T-helper 17 cell (primary cell): ENCODE measurements at places on chromosomes 13 and 19. TPM values are rescaled to one million over a fixed set of nuclear protein-coding genes. Genes with fewer than 3 reads are reported as not detected.

The ZNF439 gene
- 8.4 TPM for total RNA-seq

The DCLK1 gene
- total RNA-seq, result not detected

The ICAM4 gene
- total RNA-seq, result 0.94 TPM

The CADM4 gene
- 0.91 TPM for total RNA-seq

The FBL gene
- 255 TPM for total RNA-seq

The EFNB2 gene
- 0.35 TPM for total RNA-seq

The WDR87 gene
- total RNA-seq, result not detected

The OR10H2 gene
- not detected for total RNA-seq

The TMEM91 gene
- 6.9 TPM for total RNA-seq

The NLRP5 gene
- not detected for total RNA-seq

GRCh38 chr19:13417054-13417453 is 89.2 kb downstream of the CACNA1A start:
- no peak for DNase-seq

DNA sequence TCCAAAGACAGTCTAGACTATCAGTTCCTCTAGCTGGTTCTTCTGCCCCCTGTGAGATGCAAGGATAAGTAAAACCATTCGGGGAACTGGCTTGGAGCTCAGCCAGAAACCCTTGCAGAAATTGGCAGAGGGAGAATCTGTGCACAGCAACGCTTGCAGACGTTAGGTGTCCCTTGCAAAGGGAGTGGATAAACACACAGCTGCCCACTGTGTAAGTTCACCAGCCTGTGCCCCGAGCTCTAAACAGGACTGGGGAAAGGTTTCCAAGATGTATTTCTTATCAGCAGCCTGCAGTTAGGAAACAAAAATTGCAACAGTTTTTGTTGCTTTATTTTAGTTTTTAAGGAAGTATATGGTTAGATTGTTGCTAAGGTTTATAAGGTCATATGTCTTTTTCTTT is 19.0 kb upstream of the ADGRE1 start:
- no peak for DNase-seq

- no peak for DNase-seq
Measured at GRCh38 chr13:80235166-80235966, 105.6 kb downstream of the SPRY2 start.

DNA sequence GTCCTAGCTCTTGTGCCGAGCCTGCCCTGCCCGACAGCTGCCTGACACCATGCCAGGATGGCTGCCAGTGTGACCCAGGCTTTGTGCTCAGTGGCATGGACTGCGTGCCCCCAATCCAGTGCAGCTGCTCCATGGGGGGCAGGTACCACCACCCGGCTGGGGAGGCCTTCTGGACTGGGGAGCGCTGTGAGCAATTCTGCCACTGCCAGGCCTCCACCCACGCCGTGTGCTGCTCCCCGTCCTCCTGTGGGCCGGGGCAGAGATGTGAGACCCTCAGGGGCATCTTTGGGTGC is 9.4 kb upstream of the FXYD3 start:
- no peak for DNase-seq

DNA sequence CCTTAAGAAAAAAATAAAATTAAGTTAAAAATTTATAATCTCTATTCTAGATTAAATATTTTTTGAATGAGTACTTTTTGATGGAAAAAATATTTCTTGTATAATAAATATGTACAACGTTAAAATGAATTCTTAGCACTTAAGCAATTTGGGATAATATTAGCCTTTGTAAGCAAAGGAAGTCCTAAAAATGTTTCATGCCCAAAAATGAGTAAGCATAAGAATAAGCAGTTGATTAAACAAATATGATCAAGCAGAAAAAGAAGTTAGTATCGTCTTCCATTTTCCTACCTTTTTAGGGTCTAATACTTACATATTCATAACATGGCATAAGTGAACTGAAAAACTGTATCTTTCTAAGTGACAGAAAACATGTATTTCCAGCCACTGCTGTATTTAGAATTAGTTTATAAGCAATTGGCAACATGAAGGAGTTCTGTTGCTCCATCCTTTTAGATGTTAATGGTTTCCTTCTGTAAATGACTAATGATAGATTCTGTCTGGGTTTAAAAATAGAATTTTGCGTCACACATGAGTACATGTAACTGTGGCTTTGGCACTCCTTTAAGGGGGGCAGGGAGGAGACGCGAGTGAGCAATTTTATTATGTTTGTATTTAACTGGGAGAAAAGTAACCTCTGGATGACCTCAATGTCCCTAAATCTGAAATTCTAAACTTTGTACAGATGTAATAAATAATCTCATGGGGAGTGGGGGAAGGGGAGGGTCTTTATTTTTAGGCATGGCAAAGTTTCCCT is 237.4 kb downstream of the RGCC start:
- DNase-seq, result no peak

DNA sequence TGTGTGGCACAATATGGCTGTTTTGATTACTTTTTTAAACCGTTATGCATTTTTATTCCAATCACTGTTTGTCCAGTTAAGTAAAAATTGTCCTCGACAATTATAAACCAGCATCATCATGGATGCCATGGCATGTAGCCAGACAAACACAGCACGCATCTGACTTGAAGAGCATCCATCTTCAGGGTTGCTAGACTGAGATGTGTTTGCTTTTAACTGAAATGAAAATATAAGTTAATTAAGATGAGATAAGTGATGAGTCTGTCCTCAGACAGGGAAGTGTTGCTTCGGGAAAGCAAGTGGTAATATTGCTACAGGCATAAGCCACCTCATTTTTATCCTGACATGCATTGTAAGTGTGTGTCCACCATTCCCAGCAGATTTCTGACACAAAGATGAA is 92.8 kb upstream of the TPP2 start:
- DNase-seq, result no peak

DNA sequence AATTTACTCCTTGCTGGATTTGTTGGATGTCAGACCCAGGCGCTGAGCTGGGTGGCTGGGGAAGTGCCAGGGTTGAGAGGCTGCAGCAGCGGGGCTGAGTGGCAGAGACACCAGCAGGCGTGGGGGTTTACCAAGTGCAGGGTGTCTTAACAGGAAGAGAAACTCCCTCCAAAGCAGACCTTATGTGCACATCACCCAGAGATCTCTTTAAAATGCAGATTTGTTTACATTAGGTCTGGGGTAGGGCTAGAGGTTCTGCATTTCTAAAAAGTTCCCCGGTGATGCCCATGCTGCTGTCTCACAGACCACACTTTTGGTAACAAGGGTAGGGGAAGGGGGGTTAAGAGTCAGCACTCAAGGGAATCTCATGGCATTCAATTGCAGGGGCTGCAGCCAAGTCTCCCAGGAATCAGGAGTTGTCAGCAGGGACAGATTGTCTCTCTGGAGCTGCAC is 80.7 kb upstream of the OLFM4 start:
- DNase-seq, result no peak

GRCh38 chr19:33685541-33685940 is 63.8 kb downstream of the CHST8 start:
- DNase-seq, result no peak

DNA sequence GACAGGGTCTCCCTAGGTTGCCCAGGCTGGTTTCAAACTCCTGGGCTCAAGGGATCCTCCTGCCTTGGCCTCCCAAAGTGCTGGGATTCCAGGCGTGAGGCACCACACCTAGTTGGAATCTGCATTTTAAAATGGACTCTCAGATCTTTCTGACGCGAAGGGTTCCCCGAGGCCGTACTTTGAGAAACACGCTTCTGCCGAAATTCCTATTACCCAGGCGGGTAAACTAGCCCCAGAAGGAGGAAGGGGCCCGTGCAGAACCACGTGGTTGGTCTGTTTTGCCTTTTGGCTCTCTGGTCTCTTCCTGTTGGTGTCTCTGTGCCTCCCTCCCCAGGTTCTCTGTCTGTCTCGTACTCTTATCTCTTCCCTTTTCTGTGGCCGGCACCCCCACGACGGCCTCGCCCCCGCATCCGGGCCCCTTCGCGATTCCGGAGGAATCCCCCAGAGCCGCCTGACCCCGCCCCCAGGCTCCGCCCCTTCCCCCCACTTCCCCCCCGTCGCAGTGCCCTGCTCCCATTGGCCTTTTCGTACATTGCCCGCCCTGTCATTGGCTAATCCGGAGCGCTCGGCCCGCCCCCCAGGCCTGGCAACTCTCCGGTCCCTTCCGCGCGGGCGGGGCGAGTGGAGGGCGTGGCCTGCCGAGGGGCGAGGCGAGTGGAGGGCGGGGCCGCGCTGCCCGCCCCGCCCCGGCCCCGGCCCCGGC is at the start of gene TNFAIP8L1:
TNFAIP8L1 (plus strand) TSS at position 689 of the 703 bp plus-strand sequence. CDS start 12,354 bp downstream, outside the sequence.
- peak; percentile 99 for DNase-seq

GRCh38 chr13:51829568-51829899 is 15.4 kb downstream of the TMEM272 start:
- DNase-seq, result no peak

DNA sequence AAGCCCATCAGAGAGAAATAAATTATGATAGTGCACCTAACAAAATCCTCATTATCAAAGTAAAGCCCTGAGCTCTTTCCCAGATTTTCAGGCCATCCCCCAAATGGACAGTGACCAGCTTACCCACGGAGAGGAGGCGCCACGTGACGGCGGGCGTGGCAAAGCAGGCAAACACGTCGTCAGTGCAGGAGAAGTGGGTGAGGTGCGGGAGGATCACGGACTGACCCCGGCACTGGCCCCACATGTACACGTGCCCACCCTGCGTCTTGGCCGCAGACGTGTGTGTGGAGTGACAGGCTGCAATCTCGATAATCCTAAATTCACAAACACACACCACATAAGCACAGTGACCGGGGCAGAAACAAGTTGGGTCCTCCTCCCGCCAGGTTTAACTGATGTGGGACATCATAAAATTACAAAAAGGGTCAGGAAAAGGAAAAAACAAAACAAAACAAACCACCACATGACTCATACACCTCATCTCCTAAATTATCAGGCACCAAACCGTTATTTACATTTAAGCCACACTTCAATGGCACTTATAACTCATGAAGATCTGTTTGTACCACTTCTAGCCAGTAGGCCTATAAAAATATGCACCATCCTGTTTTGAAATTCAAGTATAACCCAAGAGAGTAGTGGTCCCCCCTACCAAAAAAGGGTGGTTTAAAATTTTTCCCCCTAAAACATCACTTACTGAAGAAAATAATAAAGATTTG is 30.1 kb downstream of the RCBTB2 start:
- DNase-seq, result no peak

GRCh38 chr19:14553042-14553938 is 18.6 kb downstream of the NDUFB7 start:
- no peak for DNase-seq

DNA sequence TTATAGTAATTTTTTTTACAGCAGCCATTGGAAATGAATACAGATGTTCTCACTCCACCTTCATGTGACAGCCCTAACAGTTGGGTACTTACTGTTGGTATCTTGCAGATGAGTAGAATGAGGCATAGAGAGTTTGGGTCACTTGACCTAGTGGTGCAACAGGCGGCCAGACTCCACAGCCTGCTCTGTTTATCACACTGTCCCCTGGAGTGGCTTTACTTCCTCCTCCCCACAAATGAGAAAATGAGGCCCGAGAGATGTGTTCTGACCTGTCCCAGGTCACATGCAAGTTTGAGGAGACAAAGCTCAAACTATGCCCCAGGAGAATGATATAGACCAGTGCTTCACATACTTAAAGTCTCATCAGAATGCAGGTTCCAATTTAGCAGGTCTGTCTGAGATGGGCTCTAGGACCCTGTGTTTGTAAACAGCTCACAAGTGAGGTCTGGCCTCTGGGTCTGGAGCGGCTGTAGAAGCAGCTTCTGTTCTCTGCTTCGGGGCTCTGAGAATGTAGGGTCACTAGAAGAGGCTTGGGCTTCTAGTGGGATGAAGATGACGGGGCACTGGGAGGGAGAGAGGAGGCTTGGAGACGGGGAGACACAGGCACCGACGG is 37.4 kb upstream of the RCBTB2 start:
- DNase-seq, result no peak

- DNase-seq, result no peak
Measured at GRCh38 chr19:18618236-18618635, 5.6 kb downstream of the TMEM59L start.

DNA sequence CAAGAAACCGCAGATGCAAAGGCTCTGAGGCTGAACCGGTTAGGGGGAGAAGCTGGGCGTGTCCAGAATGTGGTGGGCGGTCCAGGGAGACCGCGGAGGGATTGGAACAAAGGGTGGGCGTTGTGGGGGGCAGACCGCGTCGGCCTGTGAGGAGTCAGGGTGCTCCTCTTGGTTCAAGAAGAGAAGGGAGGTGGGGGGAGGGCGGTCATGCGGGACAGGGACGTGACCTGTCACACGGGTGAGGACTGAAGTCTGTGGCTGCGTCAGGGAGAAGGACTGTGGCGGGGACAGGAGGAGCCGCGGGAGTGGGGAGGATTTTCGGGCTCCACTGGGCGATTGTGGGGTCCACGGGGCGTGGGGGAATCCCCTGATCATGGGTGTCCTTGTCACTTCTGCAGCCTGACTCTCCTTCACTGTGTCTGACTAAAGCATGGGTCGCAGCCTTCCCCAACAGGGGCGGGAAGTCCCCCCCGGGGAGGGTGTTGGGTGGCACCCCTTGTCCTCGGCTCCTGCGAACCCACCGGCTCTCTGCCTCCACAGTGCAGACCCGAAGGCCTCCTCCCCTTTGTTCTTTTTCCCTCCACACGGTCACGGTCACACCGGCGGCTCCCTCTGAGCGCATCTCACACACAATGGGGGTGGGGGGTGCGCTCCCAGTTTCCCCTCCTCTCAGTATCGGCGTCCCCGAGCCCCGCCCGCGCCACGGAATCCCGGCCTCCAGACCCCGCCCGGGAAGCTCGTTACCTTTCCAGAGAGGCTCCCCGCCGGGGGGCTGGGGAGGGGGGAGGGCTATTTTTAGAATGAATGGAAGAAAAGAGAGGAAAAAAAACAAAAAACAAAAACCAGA is 16.4 kb upstream of the KCNN1 start:
- DNase-seq, result no peak

- DNase-seq, result no peak
Measured at GRCh38 chr13:60755380-60756163, 358.6 kb downstream of the TDRD3 start.

GRCh38 chr19:50567882-50568727 is at the start of gene LRRC4B:
TSS of gene LRRC4B (minus strand) at chr19:50568435. CDS start at chr19:50548838, 19,597 bp downstream.
- DNase-seq, result no peak
